Left kidney (tissue), 8 donors: ENCODE measurements at places on chromosomes 7 and 10. TPM values are rescaled to one million over a fixed set of nuclear protein-coding genes. Genes with fewer than 3 reads are reported as not detected.

VSTM4 gene
- polyA plus RNA-seq: 15.8 TPM

SYT15B gene
- polyA plus RNA-seq: 1.1 TPM

CPVL gene
- 57.8 TPM for polyA plus RNA-seq

AVL9 gene
- 41.8 TPM for polyA plus RNA-seq

NOM1 gene
- 32.9 TPM for polyA plus RNA-seq

CPA1 gene
- 1.9 TPM for polyA plus RNA-seq

DNA sequence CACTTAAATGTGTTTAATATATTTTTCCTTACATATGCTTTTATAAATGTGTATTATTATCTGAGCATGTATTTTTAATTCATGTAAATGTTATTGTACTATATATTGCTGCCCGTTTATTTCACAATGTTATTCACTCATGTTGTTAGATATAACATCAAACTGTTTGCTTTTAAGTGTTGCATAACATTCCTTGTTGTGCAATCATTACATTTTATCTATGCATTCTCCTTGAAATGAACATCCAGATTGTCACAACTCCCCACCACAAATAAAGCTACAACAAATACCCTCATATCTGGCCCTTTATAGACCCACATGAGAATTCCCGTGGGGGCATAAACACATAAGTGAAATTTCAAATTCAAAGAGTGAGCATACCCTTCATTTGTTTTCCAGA is 264.2 kb downstream of the HPSE2 start:
- DNase-seq: no peak

DNA sequence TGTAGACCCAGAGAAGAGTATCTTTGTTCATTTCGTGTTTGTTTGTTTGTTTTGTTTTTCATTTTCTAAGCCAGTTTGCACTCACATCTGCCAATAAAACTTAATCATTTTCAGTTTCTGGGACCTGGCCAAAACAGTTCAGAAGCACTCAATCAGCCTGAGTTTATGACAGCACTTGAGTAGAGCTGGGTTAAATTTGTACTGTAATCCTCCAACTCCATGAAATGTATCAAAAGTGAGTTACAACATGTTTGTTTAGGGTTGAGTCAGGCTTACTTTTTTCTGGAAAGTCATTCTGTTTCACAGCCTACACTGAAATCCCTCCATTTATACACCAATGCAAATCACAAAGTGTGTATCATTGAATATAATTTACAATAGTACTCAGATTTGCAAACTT is 91.9 kb downstream of the ZWINT start:
- DNase-seq: no peak

DNA sequence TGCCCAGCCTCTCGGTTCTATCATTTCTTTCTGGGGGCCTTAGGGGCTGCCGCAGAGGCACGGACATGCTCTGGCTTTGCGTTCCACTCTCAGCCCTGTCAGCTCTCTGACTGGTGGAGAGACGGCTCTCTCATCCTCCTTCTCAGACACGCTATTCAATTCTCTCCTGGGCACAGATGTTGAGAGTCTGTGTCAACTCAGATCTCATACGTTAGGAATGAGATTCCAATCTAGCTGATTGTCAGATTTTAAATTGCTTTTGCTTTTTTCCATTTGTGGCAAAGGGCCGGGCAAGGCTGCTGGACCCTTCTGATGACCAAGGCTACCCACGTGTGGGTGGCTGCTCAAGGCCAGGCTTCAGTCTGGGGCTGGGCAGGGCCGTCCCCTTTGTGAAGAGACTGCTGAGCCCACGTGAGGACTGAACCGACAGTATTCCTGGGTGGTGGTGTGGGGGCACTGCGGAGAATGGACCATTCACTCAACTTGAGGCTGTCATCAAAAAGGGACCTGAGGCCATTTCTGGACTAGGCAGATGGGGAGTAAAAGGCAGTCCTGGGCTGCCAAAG is 71.5 kb downstream of the CLEC2L start:
- DNase-seq: no peak

GRCh38 chr10:112185959-112186358 is 2.4 kb upstream of the GPAM start:
- DNase-seq: no peak

- no peak for DNase-seq
Observed at GRCh38 chr10:78584681-78585080, 484.1 kb upstream of the ZMIZ1 start.

DNA sequence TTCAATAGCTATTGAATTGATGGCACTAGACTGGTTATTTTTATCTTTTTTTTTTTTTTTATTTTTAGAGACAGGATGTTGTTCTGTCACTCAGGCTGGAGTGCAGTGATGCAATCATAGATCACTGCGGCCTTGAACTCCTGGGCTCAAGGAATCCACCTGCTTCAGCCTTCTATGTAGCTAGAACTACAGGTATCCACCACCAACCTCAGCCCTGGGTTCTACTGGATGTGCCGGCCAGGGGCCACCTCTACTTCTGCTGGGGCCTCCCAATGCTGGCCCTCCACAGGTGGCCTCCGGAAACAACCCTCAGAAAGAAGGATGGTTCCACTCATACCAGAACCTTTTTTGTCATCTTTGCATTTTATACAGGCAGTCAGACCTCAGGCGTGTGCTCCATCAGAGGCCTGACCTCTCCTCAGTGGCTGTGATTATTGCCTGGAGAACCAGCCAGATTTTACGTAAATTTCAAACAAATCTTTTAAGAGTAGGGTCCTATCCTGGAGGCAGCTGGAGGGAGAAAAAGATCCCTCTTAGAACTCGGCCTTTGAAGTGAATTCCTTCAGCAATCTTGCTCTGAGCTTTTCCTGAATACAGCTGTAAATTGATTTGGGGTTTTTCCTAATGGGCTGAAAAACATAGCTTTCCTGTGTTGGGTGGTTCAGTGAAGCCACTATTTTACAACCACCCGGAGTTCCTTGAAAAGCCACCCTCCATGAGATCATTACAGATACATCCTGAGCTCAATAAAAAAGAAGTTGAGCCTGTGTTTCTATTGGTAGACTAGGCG is 110.0 kb downstream of the SPAG6 start:
- DNase-seq: no peak

- no peak for DNase-seq
Observed at GRCh38 chr10:110851020-110851612, 20.6 kb upstream of the PDCD4 start.

- no peak for DNase-seq
Observed at GRCh38 chr10:15197276-15197675, 28.8 kb upstream of the NMT2 start.

DNA sequence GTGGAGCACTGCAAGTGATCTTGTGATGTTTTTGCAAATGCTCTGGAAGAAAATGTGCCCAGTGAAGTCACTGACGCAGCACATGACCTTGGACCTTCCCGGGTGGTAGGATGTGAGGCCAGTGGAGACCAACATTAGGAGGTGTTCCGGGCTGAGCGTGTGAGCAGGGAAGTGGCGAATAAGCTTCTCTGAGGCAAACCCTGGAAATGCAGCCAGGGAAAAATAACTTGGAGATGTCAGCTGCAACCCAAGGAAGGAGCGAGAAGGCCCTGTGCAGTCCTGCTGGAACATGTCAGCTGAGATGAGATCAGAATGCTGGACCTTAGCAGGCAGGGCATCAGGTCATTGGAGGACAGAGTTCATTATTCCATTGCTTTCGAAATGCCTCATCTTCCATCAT is 18.6 kb upstream of the SDK1 start:
- no peak for DNase-seq

DNA sequence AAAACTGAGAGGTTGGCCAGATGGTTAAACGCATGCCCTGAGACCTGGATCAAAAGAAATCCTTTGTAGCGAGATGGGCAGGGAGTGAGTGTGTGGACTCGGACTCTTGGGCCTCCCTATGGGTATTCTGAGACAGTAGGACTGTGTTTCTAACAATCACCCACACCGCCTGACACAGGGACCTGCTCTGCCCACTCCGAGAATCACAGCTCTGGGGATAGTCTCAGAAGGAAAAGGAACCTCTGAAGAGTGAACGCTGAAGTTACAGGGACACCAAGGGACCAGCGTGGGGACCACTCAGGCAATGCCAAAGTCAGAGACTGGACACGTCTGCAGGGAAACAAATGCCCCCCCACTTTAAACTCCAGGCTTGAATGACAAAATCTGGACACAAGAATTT is 242.1 kb upstream of the TCERG1L start:
- no peak for DNase-seq
